ENCODE measurements at places on chromosomes 4 and X. TPM values are rescaled to one million over a fixed set of nuclear protein-coding genes. Genes with fewer than 3 reads are reported as not detected.

Gene GPR119
- not detected for total RNA-seq

Gene MYOZ2
- total RNA-seq, result 7.2 TPM

Gene MSANTD1
- 1.3 TPM for total RNA-seq

Gene COQ2
- 15.3 TPM for total RNA-seq

Gene PPP1R2C
- not detected for total RNA-seq

Gene HTN3
- not detected for total RNA-seq

Gene TRIM75
- not detected for total RNA-seq

Gene SYP
- total RNA-seq, result 152 TPM

Gene DUX4
- not detected for total RNA-seq

Gene NUDT11
- 18.8 TPM for total RNA-seq

Gene ZDHHC15
- 8.0 TPM for total RNA-seq

Gene GAGE12H
- total RNA-seq, result not detected

Gene GIMD1
- total RNA-seq, result 0.49 TPM

Data from camera-type eye (tissue), 1 donor.